ENCODE measurements at places on chromosomes 11 and 22.

DNA sequence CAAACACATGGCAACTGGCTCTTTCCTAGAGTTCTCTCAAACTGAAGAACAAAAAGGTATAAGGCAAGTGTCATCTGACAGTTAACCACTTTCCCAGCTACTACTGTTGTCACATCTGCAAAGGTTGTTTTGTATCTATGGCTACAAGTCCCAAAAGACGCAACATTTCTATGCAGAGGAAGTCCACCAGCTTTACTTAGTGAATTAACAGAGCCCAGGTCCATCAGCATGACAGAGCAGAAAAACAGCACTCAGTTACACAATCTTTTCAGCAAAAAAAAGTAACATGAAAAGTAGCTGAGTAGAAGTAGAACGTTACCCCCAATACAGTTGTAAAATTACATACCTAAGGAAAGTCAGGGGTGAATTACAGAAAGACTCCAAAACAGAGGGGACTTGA is 12.1 kb downstream of the CPSF7 start:
- DNase-seq = no peak

DNA sequence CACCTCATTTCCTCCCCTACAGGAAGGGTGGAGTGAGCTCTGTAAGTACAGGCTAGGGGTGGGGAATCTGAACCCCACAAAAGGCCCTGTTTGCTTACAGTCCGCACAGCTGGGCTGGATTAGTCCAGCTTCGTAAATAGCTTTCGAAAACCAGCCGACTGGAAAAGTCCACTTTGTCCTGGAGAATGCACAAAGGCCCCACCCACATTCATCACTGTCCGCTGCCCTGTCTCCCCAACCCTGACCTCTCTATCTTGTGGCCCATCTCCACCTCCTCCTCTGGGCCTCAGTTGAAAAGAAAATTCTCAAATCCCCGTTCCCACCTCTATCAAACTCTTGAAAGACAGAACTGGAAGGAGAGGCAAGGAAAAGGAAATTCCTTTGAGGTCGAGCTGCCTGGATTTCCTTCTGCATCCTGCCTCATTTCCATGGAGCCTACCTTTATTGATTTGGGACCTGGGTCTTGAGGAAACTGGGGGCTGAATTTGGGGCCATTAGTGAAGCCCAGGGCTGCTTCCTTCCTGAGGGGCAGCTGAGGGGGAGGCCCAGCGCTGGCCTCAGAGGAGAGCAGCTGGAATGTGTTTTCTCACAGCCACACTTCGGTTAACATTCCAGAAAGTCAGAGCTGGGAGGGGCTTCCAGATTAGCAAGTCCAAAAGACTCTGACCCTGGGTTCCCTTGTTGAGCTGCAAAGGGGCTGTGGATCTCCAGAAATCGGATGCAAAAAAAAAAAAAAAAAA is 147.6 kb downstream of the FBXO7 start:
- DNase-seq = no peak

DNA sequence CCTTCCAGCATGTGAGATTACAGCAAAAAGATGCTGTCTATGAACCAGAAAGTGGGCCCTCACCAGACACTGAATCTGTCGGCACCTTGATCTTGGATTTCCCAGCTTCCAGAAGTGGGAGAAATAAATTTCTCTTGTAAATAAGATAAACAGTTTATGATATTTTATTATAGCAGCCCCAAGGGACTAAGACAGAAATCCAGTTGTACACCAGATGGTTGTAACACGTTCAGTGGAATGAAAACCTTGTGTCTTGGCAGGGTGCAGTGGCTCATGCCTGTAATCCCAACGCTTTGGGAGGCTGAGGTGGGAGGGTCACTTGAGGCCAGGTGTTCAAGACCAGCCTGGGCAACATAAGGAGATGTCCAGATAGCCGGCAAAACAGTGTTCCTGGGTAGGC is 61.8 kb downstream of the MCHR1 start:
- no peak for DNase-seq

GRCh38 chr11:70627219-70627618 is 228.9 kb downstream of the CTTN start:
- DNase-seq = no peak

DNA sequence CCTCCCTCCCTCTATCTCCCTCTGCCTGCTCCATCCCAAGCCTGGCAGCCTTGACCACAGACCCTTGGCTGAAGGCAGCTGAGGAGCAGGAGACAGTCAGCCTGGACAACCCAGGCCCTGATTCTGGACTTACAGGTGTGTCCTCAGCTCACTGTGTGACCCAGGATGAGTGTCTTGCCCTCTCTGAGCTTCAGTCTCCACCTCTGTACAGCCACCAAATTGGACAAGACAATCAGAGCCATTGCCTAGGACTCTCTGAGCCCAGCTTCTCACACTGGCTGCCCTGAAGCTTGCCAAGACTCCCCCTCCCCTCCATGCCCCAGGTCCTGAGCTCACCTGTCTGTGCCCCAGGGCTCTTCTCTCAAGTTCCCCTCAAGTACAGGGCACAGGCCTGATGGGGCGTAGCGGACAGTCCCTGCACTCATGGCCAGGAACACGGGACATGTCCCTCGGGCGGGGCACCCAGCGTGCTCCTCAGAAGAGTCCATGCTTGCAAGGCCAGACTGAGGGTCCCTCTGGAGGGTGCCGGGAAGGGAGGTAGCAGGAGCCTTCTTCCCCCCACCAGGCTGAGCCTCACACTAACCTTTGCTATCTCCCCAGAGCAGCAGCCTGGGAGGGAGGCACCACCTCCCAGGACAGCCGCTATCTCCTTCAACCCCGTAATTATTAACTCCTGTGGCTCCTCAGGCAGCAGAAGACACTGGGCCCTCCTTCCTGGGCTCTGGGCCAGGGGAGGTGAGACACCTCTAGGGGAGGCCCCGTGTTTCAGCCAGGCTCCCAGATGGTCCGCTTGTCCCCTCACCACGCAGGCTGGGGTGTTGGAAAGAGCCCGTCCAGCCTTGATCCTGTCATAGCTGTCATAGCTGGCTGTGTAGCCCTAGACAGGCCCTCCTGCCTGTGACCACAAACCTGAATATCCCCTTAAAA is 2.6 kb upstream of the RAB3IL1 start:
- DNase-seq = no peak

DNA sequence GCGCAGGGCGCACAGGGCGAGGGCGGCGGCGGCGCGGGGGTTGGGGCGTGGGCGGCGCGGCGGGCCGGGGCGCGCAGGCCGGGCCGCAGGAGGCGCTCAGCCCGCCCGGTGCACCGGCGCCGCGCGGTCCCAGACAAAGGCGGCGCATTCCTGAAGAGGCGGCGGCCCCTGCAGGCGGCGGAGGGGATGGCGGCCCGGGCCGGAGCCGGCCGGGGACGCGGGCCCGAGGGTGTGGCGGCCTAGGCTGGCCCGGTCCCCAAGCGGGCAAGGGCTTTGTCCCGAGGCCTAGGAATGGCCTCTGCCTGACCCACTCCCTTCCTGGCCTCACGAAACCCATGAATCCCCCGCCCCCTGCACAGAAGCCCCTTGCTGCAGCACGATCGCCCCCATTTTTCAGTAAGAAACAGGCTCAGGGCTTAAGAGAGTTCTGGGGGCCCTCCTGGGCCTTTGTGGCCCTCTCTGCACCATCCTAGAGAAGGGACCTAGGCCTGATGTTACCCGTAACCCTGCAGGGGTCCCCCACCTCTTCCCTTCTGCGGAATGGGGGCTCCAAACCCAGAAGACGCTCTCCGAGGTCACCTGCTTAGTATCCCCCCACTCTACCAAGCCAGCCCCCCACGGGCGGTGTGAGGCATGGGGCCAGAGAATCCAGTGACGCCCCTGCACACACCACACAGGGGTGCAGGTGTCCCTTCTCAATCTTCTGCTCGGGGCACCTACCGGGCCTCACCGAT is at the start of gene RTN4R:
Gene RTN4R, minus strand, starts transcription at position 40 of the 734 bp plus-strand sequence. CDS start 226 bp downstream, outside the sequence.
- peak; percentile 55 for DNase-seq

DNA sequence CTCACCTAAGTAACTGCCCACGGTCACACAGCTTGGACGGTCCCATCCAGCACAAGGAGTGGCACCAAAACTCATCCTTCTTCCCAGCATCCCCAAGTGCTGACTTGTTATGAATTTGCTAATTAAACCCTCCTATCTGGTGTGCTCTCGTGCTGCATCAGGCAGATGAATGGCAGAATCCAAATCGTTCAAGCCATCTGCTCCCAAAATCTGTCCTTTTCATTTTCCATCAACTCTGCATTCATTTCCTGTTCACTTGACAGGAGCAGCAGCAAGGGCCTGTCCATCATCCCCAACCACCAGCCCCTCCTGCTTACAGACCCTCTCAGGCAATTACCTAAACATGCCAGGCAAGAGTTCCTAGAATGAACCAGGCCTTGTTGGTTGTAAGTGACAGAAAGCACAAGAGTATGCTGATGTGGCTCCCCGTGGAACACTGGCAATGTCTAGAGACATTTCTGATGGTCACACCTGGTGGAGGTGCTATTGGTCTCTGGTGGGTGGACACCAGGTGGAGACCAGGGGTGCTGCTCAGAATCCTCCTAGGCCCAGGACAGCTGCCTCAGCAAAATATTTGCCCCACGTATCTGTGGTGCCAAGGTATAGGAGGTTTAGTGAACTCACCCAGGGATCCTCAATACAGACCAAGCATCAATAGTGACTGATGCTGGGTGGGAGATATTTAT is 832.5 kb downstream of the TBC1D22A start:
- DNase-seq = no peak

DNA sequence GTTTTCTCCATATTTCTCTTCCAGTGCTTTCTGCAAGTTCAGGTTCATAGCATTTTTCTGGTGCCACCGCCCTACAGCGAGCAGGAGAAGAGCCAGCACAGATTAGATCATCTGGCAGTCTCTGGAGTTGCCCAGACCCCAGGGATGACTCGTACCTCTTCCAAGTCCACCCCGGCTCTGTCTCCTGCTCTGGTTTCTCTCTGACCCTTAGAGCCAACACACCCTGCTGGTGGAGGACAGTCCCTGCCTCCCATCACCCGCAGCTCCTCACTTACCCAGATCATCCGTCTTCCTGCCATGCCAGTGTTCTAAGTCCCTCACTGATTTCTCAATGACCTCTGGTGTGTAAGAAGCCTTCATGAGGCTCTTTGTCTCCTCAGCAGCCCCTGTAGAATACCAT is 28.0 kb downstream of the TST start:
- no peak for DNase-seq

DNA sequence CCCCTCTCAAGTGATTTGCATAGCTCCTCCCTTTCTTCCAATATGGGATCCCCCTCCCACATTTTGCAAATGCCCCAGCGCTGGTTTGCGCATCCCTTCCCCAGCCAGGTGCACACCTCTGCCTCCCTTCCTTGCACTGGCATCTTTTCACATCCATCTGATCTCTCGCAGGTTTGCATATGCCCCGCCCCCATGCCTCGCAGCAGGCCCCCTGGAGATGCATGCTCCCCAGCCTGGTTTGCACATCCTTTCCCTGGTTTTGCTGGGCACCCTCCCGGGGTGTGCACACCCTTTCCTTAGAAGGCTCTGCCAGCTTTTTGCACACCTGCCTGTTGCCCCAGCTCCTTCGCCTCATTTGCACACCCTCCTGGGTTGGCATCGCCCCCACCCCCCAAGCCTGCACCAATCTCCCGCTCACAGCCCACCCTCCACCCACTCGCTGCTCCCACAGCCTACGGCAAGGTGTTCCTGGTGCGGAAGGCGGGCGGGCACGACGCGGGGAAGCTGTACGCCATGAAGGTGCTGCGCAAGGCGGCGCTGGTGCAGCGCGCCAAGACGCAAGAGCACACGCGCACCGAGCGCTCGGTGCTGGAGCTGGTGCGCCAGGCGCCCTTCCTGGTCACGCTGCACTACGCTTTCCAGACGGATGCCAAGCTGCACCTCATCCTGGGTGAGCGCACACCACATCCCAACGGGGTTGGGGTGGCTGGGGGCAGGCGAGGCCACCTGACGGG is 917 bp downstream of the RPS6KA4 start:
- DNase-seq = no peak

GRCh38 chr11:119895981-119896380 is 167.0 kb upstream of the NECTIN1 start:
- no peak for DNase-seq

DNA sequence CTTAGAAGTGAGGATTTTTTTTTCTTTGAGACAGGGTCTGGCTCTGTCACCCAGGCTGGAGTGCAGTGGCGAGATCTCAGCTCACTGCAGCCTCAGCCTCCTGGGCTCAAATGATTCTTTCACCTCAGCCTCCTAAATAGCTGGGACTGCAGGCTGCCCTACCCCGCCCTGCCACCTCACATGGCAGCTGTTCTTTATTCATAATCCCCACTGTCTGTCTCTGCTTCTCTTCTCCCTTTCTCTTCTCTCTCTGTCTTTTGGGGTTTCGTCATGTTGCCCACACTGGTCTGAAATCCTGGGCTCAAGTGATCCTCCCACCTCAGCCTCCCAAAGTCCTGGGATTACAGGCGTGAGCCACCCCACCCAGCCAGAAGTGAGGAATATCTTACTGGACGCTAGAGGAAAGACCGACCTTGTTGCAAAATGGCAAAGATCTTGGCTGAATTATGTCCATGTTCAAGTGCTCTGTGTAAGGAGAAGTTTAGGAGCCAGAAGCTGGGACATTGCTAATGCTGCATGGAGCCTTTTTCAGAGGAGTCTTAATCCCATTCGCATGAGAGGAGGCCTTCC is 21.9 kb downstream of the KRTAP5-5 start:
- DNase-seq = no peak

DNA sequence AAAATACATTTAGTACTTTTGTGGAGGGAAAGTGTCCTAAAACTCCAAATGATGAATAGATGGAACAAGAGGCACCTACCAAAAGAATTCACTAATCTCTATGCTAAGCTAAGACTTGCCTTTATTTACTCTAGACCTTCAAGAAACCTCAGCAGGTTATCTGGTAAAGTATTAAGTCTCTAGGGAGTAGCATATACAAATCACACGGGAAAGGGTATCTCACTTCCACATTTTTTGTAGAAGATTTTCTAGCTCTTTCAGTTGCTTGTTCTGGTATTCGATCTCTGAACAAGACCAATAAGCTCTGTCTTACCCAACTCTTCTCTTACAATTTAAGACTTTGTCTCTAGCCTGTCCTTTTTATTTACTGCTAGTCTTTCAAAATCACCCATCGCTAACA is 18.1 kb upstream of the CADM1 start:
- DNase-seq = no peak

- no peak for DNase-seq
Observed at GRCh38 chr22:26825960-26826935, 168.9 kb downstream of the MIAT start.

DNA sequence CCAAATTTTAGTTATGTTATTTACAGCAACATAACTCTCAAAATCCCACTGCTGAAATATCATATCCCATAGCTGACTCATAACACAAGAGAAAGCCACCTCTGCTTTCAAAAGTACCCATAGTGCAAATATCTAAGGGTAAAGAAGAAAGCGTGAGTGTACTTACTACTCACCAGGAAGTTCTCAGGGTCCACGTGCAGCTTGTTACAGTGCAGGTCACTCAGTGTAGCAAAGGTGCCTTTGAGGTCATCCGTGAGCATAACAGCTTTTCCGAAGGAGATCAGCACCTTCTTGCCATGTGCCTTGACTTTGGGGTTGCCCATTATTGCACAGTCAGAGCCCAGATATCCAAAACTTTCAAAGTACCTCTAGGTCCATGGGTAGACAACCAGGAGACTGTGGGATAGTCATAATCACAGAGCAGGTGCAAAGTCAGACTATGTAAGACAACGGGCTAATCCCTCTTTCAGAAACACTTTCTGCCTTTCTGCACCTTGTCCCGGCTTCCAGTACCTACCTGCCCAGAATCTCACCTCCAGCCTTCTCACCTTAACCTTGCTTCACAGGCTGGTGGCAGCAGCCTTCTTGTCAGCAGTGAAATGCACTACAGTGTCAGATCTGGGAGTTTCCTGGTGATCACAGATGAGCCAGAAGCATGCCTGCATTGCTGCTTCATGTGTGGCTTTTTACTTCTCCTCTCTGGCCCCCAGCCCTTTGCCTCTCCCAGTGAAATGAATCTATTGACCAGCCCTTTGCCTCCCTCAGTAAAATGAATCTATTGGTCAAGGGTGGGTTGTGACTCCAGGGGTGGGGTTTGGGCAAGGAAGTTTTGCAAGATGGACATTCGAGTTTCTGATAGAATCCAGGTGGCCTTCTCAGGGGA is 6.5 kb downstream of the HBG1 start:
- no peak for DNase-seq
